MM.1S (cell line): ENCODE measurements at places on chromosomes 16 and 17.

DNA sequence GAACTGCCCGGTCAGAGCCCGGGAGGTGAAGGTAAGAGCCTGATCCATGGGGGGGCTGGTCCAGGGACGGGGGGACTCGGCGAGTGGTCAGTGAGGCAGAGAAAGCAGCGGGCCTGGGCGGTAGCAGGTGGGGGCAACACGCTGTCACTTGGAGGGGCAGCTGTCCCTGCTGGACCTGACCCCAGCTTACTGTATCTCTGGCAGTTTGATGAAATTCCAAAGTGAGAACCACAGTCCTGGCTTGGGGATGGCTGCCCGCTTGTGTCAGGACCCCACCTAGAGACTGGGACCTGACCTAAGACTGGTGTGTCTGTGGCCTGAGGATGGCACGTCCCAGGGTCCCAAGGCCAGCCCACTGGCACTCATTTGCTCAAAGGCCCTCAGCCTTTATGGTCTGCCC, 35.1 kb upstream of the KSR1 start:
- no peaks in the 10 kb centered on the region for H3K36me3 ChIP-seq
- DNase-seq = no peak
- H3K4me1 ChIP-seq = peaks cover 16% of the 10 kb centered on the region
- no peak overlapping the region for H3K4me3 ChIP-seq
- no peak overlapping the region for H3K27ac ChIP-seq

DNA sequence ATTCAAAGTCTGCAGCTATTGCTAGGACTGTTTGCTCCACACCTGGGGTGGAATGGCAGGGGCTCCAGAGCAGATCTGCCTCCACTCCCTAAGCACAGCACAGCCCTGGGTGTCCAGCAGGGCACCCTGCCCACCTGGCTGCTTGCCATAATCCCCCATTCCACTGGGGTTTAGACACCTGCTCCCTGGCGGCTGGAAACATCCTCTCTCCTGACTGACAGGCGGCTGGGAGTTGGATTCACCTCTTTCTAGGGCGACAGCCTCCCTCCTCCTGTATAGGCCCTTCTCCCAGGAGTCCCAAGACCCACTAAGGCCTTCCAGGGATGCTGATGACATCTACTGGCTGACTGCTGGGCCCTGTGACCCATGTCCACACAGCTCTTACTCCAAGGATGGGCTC, 18.0 kb downstream of the HDAC5 start:
- H3K27ac ChIP-seq = no peak overlapping the region
- no peak for DNase-seq
- H3K27me3 ChIP-seq = no peaks in the 10 kb centered on the region
- no peaks in the 10 kb centered on the region for H3K36me3 ChIP-seq
- H3K4me1 ChIP-seq = peaks cover 11% of the 10 kb centered on the region; the same call in 1 of the 2 replicates

DNA sequence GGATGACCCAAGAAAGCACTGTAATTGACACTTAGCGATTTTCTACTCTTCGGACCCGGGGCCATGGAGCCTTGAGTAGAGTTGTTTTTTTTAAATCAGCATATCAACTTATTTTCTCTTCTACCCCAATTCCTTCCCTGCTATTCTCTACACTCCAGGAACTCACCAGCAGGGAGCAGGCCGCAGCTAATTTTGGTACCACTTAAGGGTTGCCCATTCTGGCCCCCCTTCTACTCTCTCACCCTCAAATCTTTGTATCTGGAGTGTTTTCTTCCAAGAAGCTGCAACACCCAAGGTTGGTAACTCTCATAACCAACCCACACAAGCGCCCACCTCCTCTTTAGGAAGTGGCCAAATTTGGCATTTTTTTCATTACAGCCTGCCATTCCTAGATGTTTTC, 5.5 kb upstream of the ERAL1 start:
- H3K36me3 ChIP-seq = no peaks in the 10 kb centered on the region
- no peaks in the 10 kb centered on the region for H3K27me3 ChIP-seq
- H3K27ac ChIP-seq = no peak overlapping the region
- no peaks in the 10 kb centered on the region for H3K4me1 ChIP-seq

GRCh38 chr16:87161822-87162676, 155.1 kb downstream of the C16orf95 start:
- H3K27me3 ChIP-seq = no peaks in the 10 kb centered on the region; the same call in 1 of the 2 replicates
- no peaks in the 10 kb centered on the region for H3K4me1 ChIP-seq
- no peak overlapping the region for H3K4me3 ChIP-seq
- no peak overlapping the region for H3K27ac ChIP-seq
- DNase-seq = no peak

GRCh38 chr17:59899099-59899498, 6.2 kb downstream of the RPS6KB1 start:
- no peak overlapping the region for H3K27ac ChIP-seq
- H3K27me3 ChIP-seq = no peaks in the 10 kb centered on the region
- H3K4me1 ChIP-seq = peaks cover 6% of the 10 kb centered on the region; the same call in 1 of the 2 replicates
- no peaks in the 10 kb centered on the region for H3K36me3 ChIP-seq

GRCh38 chr17:77312786-77313599, 172.2 kb downstream of the SEC14L1 start:
- no peaks in the 10 kb centered on the region for H3K4me1 ChIP-seq
- DNase-seq = no peak
- H3K4me3 ChIP-seq = no peak overlapping the region
- H3K27me3 ChIP-seq = no peaks in the 10 kb centered on the region
- H3K36me3 ChIP-seq = no peaks in the 10 kb centered on the region

DNA sequence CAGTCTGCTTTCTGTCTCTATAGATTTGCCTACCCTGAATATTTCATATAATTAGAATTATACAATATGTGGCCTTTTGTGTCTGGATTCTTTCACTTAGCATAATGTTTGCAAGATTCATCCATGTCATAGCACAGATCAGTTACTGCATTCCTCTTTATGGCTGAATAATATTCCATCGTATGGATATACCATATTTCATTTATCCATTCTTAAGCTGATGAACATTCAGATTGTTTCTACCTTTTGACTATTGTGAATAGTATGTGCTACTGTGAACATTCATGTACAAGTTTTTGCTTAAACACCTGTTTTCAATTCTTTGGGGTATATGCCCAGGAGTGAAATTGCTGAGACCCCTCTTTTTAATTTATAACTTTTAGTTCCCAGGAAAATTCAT, 49.4 kb upstream of the MSI2 start:
- no peaks in the 10 kb centered on the region for H3K4me1 ChIP-seq
- no peak for DNase-seq
- no peak overlapping the region for H3K27ac ChIP-seq
- no peak overlapping the region for H3K4me3 ChIP-seq

GRCh38 chr16:63057341-63057740, 1021.1 kb upstream of the CDH8 start:
- no peak overlapping the region for H3K4me3 ChIP-seq
- no peaks in the 10 kb centered on the region for H3K4me1 ChIP-seq
- H3K36me3 ChIP-seq = no peaks in the 10 kb centered on the region
- H3K27me3 ChIP-seq = no peaks in the 10 kb centered on the region
- DNase-seq = no peak
- H3K27ac ChIP-seq = no peak overlapping the region

- peaks cover 5% of the 10 kb centered on the region; the same call in 1 of the 2 replicates for H3K4me1 ChIP-seq
- no peak overlapping the region for H3K4me3 ChIP-seq
- no peak overlapping the region for H3K27ac ChIP-seq
- H3K27me3 ChIP-seq = no peaks in the 10 kb centered on the region
Measured at GRCh38 chr17:40349477-40349894, 15.1 kb downstream of the GJD3 start.

DNA sequence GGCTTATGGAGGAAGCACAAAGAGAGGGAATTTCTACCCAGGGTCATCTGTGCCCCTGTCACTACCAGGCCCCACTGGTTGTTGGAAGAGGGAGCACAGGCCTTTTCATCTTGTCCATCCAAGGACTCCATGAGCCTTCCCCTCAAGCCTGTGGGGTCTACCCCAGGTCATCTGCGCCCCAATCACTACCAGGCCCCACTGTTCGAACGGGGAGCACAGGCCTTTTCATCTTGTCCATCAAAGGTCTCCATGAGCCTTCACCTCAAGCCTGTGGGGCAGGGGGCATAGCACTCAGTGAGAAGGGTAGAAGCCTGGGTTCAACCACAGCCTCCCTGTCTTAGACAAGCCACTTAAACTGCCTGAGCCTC, 101.5 kb upstream of the CDH5 start:
- H3K36me3 ChIP-seq = no peaks in the 10 kb centered on the region
- no peak for DNase-seq
- H3K4me3 ChIP-seq = no peak overlapping the region
- H3K27ac ChIP-seq = no peak overlapping the region

- H3K36me3 ChIP-seq = no peaks in the 10 kb centered on the region
- DNase-seq = no peak
- H3K4me3 ChIP-seq = no peak overlapping the region
- H3K27ac ChIP-seq = no peak overlapping the region
Measured at GRCh38 chr16:56689171-56689570, 6.9 kb downstream of the MT1X start.

GRCh38 chr16:64251742-64252141, 870.1 kb downstream of the CDH11 start:
- no peaks in the 10 kb centered on the region for H3K36me3 ChIP-seq
- H3K27ac ChIP-seq = no peak overlapping the region
- no peaks in the 10 kb centered on the region for H3K27me3 ChIP-seq
- no peak for DNase-seq
- H3K4me3 ChIP-seq = no peak overlapping the region

DNA sequence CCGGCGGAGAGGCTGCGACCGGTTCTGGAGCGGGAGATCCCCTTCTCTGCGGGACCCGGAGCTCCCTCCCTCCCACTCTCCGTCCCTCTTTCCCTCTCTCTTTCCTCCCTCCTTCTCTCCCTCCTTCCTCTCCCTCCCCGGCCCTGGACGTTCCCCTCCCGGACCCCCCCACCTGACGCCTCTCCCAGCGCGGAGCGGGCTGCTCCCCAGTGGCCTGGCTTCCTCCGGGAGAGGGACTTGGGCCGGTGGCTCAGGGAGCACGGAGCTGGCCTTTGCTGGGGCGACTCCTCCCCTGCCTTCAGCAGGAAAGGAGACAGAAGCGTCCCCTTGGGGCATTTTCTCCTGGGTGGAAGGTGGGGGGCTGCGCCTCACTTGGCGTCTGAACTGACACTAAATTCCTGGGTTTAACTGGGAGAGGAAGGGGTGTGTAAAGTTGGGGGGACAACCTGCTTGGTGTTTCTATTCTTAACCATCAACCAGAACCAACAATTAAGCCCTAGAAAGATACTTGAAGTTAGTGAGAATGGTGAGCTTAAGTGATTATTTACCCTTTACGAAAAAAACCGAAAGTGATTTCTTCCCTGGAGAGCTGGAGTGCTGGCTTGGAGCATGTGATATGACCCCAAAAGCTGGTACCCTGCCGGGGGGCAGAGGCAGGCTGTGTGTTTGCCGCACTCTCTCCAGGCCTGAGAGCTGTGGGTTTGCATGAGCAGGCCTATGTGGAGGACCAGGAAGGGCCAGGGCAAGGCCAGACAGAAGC, 775 bp downstream of the SPIRE2 start:
- no peaks in the 10 kb centered on the region for H3K36me3 ChIP-seq
- H3K27me3 ChIP-seq = no peaks in the 10 kb centered on the region
- H3K27ac ChIP-seq = no peak overlapping the region
- no peaks in the 10 kb centered on the region for H3K4me1 ChIP-seq
- H3K4me3 ChIP-seq = no peak overlapping the region
- DNase-seq = no peak

GRCh38 chr17:83183145-83183948, 103.9 kb downstream of the METRNL start:
- no peak for DNase-seq
- H3K4me1 ChIP-seq = no peaks in the 10 kb centered on the region
- H3K4me3 ChIP-seq = no peak overlapping the region
- peaks cover 54% of the 10 kb centered on the region for H3K27me3 ChIP-seq

DNA sequence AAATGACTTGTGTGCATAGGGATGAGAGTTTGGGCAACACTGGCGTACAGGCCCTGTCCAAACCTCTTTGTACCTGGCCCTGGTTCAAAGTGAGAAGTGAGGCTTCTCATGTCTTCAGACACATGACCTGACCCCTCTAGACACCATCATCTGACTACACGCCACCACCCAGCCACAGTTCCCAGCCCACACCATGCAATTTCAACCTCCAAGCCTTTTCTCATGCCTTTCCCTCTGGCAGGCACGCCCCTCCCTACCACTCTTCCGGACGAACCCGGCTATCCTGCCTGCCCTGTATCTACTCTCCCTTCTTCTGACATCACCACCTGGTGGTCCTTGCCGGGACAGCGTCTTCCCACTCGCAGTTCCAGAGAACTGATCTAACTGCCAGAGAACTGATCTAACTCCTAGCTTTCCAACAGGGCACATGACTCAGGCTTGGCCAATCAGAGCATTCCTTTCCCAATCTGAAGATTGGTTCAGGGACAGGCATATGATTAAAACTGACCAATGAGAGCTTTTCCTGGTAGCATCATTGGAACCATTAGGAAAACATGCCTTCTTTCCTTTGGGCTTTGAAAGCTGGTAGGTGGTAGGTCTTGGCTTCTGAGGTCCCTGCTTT, 27.1 kb upstream of the IL21R start:
- peaks cover 12% of the 10 kb centered on the region; the same call in 1 of the 2 replicates for H3K27me3 ChIP-seq
- H3K36me3 ChIP-seq = no peaks in the 10 kb centered on the region
- DNase-seq = peak; percentile 35
- H3K27ac ChIP-seq = peak overlapping the region; percentile 72
- H3K4me1 ChIP-seq = peaks cover 30% of the 10 kb centered on the region

DNA sequence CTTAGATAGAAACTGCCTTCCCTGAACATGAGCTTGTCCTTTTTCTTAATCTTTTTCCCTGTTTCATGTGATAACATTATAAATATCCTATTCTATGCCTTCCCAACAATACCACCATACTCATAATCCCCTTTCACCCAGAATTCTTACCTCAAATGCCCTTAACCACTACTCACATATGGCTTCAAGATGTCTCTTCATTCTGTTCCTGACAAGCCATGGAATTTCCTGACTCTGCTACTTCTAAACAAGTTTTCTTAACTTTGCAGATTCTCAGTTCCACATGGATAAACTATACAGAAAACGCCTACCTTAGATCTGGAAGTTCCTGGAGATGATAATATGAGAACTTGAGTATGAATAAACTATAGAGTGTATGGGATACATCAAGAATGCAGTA, 1217.8 kb downstream of the CDH8 start:
- no peaks in the 10 kb centered on the region for H3K36me3 ChIP-seq
- no peaks in the 10 kb centered on the region for H3K4me1 ChIP-seq
- no peak for DNase-seq
- no peaks in the 10 kb centered on the region for H3K27me3 ChIP-seq
- no peak overlapping the region for H3K27ac ChIP-seq

DNA sequence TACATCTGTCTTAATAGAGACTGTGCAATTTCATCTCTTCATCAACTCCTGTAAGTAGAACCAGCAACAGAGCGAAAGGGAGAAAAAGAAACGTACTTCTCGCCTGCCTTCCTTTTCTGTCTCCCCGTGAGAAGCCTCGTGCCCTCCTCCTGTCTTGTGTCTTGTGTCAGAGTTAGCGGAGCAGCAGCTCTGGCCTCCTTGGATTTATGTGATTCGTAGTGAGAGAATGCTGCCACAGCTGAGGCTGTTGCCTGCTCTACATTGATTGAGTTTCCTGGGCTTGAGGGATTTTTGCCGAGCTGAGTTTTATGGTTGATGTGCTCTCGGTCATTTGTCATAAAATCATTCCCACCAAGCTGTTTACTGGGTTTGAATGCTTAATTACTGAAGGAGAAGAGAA, 579.1 kb upstream of the RBFOX1 start:
- H3K27ac ChIP-seq = no peak overlapping the region
- no peaks in the 10 kb centered on the region for H3K36me3 ChIP-seq
- no peaks in the 10 kb centered on the region for H3K27me3 ChIP-seq
- no peak for DNase-seq
- no peaks in the 10 kb centered on the region for H3K4me1 ChIP-seq
- no peak overlapping the region for H3K4me3 ChIP-seq
